CD4-positive, alpha-beta T cell treated with Interleukin-6 at 100 ng/mL for 8 hours (primary cell): ENCODE measurements at places on chromosomes 3 and 15.

DNA sequence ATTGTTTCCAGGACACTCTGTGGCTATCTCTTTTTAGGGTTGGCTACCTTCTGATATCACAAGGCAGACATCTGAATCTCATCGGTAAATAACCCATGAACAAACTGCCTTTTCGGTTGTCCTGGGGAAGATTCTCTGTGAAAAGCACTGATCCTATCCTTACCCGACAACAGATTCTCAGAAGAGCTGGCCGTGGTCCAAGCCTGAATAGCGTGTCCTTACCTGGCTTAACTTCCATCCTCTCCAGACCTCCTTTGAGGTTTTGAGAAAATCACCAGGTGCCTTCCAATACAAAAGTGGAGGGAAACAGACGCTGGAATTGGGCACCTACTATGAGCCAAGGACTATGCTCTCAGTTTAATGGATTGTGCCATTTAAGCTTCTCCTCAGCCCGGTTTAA lies 87.4 kb upstream of the ARHGEF3 start:
- DNase-seq: no peak

DNA sequence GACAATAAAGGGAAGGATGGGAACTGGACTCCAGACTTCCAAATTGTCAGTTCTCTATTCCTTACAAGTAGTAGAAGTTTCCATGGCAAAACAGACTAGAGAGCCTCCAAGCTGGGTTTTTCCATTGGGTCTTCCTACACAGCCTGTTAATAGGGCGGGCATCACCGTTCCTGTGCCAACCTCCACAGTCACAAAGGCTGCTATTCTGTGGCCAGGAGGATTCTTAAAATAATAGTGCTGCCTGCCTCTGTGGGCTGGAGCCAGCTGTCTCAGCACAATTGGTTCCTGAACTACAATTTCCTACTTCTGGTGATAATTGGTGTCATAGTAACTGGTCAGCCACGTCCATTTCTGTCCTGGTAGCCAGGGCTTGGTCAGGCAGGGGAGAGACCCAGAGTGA lies 38.6 kb downstream of the LYZL4 start:
- DNase-seq: no peak

DNA sequence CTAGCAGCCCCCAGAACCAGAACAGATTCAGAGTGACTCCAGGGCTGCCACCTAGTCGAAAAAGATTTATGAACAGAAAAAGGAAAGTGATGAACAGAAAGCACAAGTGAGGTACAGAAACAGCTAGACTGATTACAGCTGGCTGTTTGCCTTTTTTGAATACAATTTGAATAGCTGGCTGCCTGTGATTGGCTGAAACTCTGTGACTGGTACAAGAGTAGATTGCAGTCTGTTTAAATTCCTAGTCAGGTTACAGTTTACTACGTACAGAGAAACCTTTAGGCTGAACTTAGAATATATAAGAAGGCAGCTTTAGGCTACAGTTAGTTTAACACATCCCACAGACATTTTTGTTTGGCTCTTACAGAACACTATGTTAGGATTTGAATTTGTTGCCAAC lies 10.0 kb downstream of the CCDC13 start:
- no peak for DNase-seq

DNA sequence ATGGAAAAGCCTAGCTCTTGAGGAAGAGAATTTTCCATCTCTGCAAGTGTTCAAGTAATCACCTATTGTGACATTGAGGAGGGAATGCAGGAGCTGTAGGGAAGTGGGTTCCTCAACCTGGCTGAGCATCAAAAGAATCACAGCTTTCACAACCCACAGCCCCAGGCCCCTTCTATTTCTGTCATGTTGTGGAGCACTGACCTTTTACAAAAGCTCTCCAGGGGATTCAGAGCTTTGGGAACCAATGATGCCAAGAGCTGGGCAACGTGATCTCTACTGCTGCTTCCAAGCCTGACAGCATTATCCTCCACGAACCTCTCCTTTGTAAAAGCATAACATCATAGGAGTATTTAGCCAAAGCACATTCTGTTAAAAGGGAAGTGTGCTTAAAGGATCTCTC lies 231.1 kb downstream of the ADAMTS9 start:
- DNase-seq: no peak

DNA sequence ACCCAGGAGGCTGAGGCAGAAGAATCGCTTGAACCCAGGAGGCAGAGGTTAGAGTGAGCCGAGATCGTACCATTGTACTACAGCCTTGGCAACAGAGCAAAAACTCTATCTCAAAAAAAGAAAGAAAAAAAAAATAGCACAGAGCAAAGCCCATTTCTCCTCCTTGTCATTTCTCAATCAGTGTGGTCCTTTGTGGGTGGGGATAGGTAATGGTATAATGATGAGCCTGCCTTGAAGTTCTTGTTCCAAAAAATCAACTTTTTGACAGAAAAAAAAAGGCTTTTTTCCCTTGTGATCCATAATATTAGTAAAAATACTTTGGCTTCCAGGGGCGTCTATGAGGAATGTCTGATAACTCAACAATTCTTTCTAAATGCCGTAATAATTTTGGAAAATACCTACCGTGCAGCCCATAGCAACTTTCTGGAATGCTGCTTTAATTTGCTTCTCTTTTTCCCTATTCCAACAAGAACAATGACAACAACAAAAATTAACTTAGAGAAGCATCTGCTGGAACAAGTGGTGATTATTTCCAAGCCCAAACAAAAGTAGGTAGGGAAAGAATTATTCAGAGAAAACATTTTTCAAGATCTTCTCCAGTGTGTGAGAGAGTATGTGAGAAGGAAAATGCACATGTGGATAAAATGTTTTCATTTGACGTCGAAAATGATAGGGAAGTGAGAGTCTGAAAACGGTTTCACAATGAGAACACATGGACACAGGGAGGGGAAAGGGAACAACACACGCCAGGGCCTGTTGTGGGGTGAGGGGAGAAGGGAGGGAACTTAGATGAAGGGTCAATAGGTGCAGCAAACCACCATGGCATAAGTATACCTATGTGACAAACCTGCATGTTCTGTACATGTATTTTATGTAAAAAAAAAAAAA lies 337.8 kb downstream of the RBMS3 start:
- no peak for DNase-seq

- DNase-seq: peak; percentile 8
Observed at GRCh38 chr3:194137008-194137505, 1.1 kb downstream of the HES1 start.

DNA sequence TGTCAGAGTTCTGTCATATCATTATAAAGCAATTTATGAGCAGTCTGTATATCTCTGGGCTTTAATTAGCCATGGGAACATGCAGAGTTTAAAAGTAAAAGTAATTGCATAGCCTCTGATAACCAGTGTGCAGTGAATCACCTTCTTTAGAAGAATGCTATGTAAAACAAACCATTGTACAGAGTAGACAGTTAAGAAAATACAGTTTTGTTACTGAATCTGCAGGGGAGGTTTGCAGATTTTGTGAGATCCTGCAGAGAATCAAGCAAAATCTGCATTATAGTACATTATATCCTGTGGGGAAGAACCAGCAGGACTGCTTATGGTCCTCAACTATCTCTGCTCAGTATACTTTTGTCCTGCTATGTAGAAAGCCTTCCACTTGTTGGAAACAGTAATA lies 396.2 kb upstream of the NAALADL2 start:
- no peak for DNase-seq

DNA sequence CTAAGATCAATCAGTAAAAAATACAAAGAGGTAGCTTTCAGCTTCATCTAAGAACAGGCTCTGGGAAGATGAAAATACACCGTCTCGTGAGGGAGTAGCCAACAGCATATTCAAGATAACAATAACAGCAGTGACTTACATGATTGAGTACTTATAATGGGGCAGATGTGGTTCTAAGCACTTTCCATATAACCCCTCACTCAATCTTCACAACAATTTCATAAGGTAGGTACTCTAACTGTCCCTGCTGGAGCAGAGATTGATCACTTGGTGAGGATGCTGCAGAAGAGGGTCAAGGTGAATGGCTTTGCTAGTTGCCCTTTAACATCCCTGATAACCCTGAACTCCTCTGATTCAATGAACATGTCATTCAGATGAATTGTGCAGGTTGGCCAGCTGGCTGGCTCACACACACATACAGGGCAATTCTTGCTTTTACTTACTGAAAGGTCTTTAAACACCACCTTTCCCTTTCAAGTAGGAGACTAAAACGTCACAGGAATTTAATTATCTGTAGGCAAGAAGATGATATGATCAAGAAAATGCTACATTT lies 984.2 kb upstream of the CFAP20DC start:
- DNase-seq: no peak

GRCh38 chr3:10883478-10884234 lies 67.6 kb downstream of the SLC6A11 start:
- no peak for DNase-seq

DNA sequence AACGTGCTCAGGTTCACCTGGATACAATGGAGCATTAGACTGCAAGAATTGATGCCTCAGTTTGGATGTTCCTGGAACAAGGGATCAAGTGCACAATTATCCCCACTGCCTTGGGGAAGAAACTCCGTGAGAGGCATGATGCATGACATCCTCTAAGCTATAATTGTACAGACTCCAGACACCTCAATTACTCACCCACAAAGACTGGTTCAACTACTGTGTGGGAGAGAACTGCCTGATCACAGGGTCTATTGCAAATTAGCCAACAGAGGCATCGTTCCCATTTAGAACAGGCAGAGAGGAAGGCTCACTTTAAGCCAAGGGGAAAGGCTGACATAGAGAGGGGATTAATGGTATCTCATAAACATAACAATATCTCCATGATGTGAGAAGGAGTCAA lies 43.5 kb downstream of the ARRDC4 start:
- no peak for DNase-seq

- DNase-seq: no peak
Observed at GRCh38 chr3:105965384-105965783, 96.6 kb upstream of the CBLB start.

GRCh38 chr3:10532939-10533736 lies 27.8 kb upstream of the ATP2B2 start:
- DNase-seq: no peak

- DNase-seq: no peak
Observed at GRCh38 chr15:41862515-41863116, 24.0 kb downstream of the PLA2G4B start.

DNA sequence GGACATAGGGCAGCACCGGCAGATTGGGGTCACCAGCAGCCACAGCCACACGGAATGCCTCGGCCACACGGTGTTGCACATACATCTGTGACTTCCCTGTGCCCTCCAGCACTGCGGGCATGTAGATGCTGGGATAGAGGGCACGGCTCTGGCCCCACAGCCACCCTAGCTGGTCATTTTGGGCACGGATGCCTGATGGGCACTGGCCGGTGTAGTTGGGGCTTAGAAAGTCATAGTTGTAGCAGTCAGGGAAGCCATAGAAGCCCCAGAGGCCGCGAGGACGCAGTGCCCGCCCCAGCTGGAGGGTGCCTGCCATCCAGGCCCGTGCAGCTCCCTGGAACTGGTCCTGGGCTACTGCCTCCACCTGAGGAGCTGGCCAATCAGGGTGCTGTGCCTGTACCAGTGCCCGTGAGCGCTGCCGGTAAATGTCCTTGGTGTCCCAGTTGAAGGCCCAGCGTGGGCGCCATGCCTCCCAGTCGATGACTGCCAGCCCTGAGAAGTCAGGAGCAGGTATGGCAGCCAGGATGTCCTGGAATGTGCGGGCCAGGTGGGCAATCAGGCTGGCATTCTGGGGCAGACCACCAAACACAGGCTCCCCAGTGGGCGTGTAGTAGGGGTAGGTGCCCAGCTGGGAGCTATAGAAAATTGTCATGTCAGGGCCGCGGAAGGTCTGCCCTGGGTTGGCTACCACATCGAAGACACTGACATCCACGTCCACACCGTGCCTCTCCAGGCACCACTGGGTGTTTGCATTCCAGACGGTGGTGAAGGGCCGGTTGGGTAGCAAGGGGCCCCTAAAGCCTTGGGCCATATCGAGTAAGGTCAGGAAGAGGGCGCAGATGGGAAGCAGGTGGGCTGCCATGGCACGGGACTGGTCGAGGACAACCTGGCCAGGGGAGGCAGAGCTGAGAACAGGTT lies 1.0 kb downstream of the HYAL1 start:
- DNase-seq: no peak

DNA sequence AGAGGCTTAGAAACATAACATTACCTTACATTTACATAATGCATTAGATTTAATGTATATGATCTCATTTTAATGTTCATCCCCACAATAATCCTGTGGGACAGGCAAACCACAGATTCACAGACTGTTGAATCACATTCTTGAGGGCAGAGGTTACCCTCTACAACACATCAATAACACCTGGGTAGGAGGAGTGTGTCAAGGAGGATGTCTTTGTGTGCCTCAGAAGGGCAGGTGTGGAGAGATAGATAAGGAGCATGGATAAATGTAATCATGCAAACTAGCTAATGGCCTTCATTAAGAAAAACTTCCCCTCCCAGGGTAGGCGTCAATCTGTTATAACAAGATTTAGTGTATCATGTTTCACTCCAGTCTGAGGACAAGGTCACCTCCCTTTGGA lies 12.9 kb upstream of the MB21D2 start:
- no peak for DNase-seq

GRCh38 chr3:101381809-101382208 lies 61.4 kb upstream of the IMPG2 start:
- DNase-seq: peak; percentile 20

GRCh38 chr3:177694951-177695350 lies 497.7 kb upstream of the TBL1XR1 start:
- DNase-seq: no peak

DNA sequence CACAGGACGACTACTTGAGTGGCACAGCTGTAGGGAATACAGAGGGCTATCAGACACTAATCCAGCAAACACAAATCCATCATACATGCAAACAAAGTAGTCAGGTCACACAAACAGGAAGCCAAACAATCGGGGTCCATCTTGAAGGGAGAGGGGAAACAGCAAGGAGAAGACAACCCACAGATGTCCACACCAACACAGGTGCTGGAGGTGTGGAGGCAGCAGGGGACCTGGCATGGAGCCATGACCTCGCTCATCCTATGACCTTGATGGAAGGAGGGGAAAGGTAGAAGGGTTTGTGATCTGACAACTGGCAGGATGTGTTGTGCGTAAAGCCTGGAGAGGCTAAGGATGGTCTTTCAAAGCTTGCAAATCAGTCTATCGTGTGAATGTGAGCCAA lies 39.9 kb upstream of the SKOR1 start:
- DNase-seq: no peak

DNA sequence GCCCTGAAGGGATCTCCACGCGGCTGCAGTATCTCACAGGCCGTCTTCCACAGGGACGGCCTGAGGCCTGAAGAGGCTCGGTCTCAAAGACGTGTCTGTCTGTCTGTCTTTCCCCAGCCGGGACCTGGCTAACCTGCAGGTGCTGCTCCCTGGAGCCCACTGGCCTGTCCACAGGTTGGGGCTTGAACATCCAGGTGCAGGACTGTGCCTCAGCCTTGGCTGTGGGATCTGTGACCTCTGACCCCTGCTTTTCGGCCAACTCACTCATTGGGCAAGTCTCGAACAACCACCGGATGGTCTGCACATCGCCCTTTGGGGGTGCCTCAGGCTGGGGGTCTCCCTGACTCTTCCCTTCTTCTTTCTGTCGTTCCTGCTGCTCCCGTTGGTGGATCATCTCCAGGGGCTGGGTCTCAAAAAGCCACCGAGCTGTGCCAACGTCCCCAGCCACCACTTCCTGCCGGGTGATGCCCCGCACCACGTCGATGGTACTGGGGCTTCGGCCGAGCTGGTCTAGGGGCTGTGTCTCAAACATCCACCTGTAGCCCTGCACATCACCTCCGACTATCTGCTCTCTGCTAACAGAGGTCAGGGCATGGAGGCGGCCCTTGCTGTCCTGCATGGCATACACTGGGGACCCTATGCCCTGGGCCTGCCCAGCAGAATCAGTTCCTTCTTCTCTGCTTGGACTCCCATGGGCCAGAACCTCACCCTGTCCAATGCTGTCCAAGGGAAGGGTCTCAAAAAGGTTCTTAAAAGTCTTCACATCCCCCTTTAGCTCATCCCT lies 4.8 kb downstream of the XIRP1 start:
- no peak for DNase-seq
